ENCODE measurements at places on chromosomes 5 and 9.

GRCh38 chr5:111997711-111998110 is 240.7 kb upstream of the NREP start:
- no peak for DNase-seq

DNA sequence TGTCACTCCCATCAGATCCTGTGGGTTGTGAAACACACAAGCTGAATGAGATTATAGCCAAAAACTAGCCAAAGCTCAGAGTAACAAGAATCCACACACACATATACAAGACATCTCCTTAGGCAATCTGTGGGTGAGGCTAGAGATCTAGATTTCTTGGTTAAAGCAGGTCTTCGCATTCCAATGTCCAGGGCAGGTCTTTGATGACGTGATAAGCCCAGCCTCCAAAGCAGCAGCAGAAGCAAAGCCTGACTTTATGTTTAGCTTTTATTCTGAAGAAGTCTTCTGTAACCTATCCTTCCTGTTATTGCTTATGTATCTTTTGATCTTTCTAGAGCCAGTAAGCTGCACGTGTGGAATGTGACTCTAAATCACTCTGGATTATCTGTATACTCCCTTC is 199.1 kb upstream of the SLC30A5 start:
- DNase-seq: no peak

DNA sequence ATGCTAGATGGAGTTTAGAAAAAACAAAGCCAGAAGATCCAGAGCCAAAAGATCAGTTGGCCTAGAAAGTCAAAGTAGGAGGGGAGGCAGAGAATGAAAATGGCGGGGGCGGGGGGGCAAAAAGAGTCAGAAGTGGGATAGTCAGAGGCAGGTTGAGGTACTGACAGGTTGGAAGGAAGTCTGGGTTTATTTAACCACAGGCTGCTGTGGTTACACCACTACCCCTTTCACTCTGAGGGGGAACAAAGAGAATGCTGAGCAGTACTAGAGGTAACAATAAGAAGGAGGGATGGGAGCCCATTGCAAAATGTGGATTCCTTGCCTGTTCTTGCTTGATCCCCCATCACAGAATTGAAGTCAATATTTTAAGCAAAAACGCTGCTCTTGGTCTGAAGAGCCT is 111.8 kb downstream of the CAVIN4 start:
- DNase-seq: no peak

DNA sequence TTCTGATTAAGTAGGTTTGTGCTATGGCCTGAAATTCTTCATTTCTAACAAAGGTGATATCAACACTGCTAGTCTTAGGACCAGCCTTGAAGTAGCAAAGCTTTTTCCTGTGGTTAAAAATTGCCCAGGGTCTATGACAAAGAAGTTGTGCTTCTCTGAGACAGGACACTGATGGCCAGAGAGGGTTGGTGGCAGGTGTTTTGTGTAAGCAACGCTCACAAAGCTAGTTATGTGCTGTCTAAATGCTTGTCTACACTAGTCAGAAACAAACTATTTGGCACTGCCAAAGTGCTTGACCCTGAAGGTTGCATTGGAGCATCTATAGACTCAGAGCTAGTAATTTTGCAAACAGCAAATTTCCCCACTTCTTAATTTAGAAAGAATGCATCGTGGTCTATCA is 44.1 kb upstream of the SELENOP start:
- DNase-seq: no peak

Measured in midbrain (tissue), 1 donor.